CD4-positive, alpha-beta T cell treated with Interleukin-4 for 1 hour (primary cell): ENCODE measurements at places on chromosomes 16 and 17.

GRCh38 chr16:88064889-88065746 lies 113.9 kb downstream of the BANP start:
- no peak for DNase-seq

DNA sequence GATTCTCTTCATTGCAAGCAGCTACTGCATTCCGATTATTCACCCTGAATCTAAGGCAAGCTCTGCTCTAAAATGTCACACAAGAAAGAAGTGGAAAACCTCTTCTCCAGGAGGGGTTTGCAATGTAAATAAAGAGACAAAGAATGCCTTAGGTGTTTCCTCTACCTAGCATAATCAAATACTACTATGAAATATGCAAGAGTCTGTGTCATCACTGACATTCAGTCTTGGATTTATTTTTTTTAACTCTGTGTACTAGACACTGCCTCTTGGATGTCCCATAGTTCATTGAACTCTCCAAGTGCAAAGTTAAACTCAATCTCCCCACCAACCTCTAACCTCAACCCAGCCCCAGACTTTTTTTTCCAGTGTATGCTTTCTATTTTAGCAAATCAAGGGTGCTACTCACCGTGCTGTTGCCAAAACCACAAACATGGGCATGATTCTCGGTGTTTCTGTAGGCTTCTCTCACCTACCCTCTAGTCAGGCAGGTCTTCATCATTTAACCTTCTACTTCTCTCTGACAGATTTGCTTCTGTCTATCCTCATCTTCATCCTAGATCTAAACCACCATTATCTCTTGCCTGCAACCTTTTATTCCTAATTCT lies 329.1 kb downstream of the CDH13 start:
- no peak for DNase-seq

GRCh38 chr16:55567382-55567781 lies 898 bp downstream of the CAPNS2 start:
- no peak for DNase-seq

DNA sequence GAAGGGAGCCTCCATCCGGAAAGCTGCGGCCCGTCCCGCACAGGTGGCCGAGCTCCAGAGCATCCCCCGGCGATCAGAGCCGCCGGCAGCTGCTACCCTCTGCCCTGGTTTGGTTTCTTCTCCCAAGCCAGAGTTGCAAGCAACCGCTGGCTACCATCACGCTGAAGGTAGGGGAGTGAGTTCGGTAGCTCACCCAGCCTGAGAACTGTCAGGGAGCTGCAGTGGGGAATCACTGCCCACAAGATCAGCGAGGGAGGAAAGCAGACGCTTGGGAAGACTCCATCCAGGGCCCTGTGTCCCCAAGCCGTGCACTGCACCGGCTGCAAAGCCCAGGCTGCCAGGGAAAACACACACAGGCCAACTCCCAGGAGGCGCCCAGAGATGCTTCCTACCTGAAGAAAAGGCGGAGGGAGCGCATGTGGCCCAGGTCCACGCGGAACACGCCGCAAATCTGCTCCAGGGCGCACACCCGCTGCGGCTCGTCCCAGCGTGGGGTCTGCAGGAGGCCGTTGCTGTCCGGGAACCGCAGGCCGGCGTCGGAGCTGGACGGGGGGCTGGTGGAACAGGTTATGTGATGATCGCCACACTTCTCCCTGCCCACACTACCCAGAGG lies 83.3 kb downstream of the TBC1D16 start:
- DNase-seq, result no peak

DNA sequence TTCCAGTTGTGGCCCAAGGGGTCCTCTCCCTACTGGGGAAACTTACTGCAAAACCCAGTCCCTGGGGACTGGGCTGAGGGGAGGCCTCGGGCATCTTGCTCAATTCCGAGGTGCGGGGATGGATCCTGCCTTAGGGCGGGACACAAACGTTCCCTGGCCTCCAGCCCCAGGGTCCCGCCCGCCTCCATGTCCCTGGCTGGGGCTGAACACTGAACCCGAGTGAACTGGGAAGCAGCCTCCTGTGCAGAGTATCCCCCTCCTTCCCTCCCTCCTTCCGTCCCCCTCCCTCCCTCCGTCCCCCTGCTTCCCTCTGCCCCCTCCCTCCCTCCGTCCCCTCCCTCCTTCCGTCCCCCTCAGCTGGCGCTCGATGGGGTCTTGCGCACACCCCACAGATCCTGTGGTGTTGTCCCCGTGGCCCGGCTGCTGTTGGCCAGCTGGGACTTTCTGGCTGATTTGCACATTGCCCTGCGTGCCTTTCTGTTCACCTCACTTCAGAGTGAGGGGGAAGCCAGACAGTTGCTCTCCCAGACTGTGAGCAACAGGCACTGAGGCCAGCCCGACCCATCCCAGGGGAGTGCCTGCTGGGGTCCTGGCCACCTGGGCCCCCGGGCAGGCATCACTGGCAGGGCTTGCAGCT lies 5.5 kb downstream of the TRAF7 start:
- DNase-seq, result no peak

DNA sequence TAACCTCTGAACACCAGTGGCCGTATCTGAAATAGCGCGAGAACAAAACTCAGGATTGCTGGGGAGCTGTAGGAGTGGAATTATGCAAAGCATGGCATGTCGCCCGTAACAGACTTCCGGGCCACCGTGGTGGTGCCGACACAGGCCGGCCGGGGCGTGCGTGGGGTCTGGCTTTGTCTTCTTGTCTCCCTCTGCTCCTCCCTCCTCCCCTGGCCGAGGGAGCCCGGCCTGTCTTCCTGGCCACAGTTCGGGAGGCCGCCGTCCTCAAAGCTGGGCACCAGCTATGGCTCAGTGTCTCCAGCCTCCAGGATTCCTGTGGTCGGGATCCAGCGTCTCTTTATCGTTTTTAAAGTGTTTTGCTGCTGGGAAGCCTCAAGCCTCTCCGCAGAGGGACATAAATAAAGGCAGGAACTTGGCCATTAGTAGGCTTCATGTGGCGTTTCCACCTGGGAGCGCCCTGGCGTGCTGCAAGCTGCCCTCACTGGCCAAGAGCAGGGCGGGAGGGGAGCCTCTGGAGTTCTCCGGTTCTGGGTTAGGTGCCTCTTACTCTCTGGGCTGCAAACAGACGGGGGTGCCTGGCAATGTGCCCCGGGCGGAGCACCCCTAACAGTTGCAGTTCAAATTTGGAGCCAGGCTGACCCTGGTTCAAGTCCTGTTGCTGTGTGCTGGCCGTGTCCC lies 22.0 kb upstream of the NPTX1 start:
- no peak for DNase-seq

GRCh38 chr17:44530896-44531418 lies 26.3 kb upstream of the FZD2 start:
- no peak for DNase-seq

DNA sequence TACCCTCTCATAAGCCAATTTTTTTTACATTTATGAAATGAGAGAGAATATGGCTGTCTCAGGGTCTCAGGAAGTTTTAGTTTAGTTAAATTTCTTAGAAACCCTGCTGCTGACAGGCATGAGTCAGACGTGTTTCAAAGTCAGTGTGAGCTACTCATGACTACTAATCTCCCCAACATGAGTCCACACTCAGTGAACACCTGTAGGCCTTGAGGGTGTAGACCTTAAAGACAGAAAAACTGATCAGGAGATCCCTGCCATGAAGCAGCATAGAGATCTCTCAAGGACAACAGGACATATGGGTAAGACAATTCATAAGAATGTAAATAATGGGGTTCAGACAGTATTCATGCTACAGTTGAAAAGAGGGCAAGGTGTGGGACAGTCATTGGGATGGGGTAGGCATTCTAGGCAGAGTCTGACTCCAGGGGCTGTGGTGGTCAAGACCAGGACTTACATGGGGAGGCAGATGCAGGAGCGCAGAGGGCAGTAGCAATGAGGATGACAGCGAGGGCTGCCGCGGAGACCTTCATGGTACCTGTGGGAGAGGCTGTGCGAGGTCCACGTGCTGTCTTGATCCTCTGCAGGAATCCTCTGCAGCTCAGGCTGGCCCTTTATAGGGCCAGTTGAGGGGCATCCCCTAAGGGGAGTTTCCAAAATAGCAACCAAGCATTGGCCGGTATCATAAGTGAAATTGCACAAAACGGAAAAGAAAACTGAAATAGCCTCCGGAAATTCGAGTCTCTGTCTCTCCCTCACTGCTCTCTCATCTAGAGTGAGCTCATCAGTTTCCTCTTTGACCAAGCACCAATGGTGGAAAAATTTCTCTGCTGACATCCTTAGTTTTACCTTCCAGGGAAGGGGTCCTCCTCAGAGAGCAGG lies at the start of gene CCL5:
Gene CCL5, minus strand, starts transcription at position 588 of the 882 bp plus-strand sequence.
- peak; percentile 88 for DNase-seq

DNA sequence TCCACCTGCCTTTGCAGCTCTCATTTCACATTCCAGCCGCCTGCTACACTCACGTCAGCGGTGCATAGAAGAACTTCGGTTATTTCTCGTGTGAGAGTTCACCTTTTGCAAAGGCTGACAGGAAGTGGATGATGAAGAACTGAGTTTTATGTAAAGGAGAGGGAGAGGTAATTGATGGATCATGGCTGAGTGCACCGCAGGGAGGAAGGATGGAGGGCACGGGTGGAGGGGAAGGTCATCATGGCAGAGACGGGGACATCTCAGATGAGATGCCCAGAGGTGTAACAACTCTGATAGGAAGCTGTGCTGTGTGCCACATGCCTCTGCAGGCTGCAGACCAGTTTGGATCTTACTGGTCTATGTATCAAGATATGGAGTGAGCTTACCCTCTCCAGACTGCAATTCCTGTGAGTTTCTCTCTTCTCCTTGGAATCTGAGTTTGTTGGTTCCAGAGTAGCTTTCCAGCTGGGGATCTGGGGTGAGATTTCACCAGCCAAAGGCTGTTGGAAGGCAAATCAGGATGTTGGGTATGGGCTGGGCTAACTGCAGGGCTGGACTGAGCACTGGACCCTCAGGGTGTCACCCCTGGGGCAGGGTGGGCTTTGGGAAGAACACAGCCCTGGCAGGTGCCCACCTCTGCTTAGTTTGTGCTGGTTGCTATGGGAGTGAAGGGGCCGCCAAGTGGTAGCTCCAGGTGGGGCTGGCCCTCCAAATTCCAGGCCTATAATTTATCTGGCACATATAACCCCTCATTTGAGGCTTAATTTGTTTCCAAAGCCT lies 777.0 kb downstream of the KCNJ18 start:
- DNase-seq, result no peak

- no peak for DNase-seq
These were observed 724 bp downstream of the GAA start for GRCh38 chr17:80101946-80102663.

DNA sequence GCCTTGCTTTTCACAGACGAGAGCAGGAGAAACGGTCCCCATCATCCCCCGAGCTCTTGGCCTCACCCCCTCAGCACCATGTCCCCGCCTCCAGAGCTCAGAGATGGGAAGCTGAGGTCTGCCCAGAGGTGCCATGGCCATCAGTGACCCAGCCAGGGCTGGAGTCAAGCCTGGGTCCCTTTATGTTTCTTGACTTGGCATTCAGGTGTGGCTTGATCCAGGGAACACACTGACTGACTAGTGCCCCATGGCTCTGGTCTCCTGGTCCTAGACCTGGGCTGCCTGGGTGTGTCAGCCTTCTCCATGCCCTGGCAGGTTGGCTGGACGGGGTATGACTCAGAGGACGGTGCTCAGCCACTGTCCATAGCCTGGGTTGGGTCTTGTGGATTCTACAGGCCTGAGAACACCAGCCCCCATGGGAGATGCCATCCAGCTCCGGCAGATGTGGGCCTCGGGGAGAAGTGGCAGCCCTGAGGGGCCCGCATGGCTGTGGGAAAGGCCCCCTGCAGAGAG lies 54.2 kb downstream of the ZFPM1 start:
- DNase-seq, result no peak

- DNase-seq, result no peak
These were observed 24.8 kb downstream of the MAP1LC3B start for GRCh38 chr16:87416826-87417527.

GRCh38 chr16:88702371-88703210 lies 3.6 kb downstream of the RNF166 start:
- DNase-seq, result no peak

GRCh38 chr17:67725373-67725791 lies 7.6 kb downstream of the NOL11 start:
- DNase-seq, result peak; percentile 60

DNA sequence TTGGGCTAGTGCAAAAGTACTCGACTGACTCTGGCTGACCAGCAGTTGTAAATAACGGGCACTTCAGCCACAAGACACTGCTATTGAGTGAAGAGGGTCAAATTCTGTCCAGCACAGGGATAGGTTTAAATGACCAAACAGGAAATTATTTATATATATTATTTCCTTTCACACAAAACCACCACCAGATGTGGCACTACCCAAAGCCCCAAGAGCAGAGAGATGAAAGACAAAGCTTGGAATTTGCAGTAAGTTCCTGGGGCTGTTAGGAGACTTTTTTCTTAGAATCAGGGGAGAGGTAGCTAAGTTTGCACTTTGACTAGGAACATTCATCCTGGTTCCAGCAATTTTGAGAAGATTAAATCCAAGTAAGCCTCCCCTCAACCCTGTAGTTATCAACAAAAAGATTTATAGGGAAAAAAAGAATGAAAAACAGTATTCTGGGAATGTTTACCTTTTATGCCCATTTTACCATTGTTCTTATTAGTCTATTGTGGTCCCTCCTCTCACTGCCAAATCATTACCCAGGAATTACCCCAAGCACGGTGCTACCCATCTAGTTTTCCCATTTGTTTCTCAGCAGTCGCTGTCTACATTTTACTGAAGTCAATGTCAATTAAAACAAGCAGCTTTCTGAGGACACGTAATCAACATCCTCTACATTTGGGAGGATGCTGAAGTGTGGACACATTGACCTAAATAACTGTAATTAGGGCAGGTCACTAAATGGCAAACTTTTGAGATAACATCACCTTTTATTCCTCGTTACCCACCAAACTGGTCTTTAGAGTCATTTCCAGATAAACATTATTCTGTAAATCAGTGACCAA lies 43.5 kb downstream of the GRB7 start:
- no peak for DNase-seq

- DNase-seq, result no peak
These were observed 5.7 kb downstream of the FAM20A start for GRCh38 chr17:68595496-68595895.

DNA sequence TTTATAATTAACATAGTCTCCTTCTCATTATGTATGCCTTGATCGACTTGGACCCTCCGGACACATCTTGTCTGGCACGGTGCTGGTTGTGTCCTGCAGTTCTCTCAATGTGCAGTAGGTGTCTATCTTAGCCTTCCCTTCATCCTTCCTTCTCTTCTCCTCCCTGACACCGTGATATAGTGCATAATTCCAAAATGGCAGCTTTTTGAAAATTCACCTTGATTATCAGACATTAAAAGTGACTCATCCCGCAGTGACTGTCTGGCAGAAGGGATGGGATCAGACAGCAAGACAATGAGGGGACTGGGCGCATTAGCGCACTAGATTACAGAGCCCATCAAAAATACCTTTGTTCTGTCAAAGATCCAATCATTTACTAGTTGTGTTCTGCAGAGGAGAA lies 70.0 kb upstream of the PMFBP1 start:
- DNase-seq, result peak; percentile 1

- DNase-seq, result no peak
These were observed 4.5 kb upstream of the RAB40C start for GRCh38 chr16:585351-585750.

- DNase-seq, result no peak
These were observed 4.7 kb upstream of the PLCG2 start for GRCh38 chr16:81774348-81774747.

DNA sequence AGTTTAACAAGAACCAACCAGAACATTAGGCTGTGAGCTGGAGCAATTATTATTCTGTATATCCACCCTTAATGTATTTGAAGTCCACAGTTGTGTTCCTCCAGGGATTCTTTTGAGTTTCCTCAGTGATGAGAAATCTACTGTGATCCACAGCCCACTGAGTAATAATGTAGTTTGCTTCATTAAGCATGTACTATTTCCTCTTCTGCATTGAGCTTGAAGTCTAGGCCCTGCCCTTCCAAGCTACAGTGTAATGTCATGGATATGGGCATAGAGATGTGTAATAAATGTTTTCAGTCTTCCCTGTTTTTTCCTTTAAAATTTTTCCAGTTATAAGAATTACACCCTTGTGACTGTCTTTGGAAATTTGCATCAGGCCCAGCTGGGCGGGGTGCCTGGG lies 36.4 kb upstream of the SLC12A3 start:
- DNase-seq, result no peak
